ELR (cell line): ENCODE measurements at places on chromosomes 12 and 14.

DNA sequence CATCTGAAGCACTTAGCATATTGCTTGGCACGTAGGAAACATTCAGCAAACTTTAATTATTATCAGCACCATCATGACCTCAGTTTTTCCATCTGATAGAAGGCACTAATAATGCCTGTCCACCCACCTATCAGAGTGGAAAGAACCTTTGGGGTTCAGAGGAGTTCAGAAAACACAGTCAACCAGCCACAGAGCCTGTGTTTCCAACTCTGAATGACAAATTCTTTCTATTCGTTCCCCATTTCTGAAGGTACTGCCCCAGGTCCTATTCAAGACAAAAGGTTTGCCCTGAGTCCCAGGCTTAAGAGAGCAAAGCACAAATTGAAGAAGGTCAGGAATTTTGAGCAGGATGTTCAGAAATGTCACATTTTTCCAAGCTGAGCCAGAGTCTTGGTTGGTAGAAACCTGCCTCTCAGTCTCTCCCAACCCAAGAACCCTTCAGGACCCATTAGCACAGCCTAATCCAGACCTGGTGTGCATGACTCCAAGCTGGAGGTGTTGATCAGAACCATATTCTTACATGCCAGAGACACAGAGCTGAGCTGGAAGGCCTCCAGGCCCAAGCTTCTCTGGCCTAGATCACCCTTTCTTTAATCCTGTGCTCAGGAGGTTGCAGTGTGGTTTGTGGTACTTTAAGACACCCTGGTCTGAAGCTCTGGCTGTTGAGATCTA, 114.4 kb downstream of the TBX5 start:
- no peak for DNase-seq

GRCh38 chr12:92149563-92149962, 3.9 kb upstream of the BTG1 start:
- no peak for DNase-seq

DNA sequence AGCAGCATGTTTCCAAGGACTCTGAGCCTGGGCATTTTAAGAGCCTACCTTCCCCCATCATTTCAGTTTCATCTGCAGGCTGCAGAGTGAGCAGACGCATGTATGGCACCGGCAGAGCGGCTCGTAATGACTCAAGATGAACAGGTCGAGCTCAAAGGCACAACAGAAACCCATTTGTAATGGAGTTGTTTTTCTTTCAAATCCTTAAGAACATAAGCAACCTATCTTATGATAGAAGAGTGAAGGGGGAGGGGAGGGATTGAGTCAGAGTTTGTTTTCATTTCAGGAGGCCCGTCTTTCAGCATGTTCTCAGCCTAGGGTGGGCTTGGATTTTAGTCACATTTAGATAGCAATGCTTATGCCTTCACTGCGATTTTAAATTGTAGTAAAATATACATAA, 54.9 kb upstream of the CISTR start:
- DNase-seq: peak; percentile 72

GRCh38 chr14:24607635-24608514, 1.6 kb downstream of the GZMH start:
- no peak for DNase-seq

DNA sequence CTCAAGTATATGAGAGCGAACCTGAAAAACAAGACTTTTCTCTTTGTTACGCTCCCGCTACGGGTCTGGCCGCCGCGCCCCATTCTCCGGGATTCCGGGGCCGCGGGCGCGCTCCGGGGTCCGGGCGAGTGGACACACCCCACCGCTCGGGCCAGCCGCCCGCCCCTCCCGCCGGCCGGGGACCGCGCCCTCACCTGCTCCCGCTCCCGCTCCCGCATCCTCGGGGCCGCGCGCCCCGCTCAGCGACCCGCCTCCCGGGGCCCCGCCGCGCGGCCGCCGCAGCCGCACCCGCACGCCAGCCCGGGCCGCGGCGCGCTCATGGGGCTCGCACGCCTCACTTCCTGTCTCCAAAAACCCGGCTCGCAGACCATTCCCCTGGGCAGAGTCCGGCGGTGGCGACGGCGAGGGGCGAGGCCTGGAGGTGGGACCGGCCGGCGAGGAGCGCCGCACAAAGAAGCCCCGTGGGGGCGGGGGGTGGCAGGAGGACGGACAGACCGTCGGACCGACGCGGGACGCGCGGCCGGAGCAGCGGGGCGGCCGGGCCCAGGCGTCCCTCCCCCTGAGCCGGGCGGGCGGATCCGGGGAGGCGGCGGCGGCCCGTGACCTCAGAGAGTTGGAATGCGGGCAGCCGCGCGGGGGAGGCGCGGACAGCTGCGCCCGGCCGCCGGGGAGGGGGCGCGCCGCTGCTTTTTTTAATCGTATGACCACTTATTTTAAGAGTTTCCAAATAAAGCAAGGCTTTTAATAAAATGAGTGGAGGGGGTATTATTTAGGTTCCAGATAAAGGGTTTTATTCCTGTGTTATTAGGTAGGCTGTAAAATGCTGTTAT, at the start of gene PTPN21:
Gene PTPN21 (minus strand): TSS at position 551 of the 830 bp plus-strand sequence. CDS start 4,590 bp downstream, outside the sequence.
- peak; percentile 81 for DNase-seq

- DNase-seq: peak; percentile 81
These were observed 67.3 kb upstream of the STK38L start for GRCh38 chr12:27176765-27177164.

- DNase-seq: no peak
These were observed 355.4 kb upstream of the FAR2 start for GRCh38 chr12:28793581-28794151.

- no peak for DNase-seq
These were observed 12.4 kb downstream of the PAPLN start for GRCh38 chr14:73249564-73250316.

DNA sequence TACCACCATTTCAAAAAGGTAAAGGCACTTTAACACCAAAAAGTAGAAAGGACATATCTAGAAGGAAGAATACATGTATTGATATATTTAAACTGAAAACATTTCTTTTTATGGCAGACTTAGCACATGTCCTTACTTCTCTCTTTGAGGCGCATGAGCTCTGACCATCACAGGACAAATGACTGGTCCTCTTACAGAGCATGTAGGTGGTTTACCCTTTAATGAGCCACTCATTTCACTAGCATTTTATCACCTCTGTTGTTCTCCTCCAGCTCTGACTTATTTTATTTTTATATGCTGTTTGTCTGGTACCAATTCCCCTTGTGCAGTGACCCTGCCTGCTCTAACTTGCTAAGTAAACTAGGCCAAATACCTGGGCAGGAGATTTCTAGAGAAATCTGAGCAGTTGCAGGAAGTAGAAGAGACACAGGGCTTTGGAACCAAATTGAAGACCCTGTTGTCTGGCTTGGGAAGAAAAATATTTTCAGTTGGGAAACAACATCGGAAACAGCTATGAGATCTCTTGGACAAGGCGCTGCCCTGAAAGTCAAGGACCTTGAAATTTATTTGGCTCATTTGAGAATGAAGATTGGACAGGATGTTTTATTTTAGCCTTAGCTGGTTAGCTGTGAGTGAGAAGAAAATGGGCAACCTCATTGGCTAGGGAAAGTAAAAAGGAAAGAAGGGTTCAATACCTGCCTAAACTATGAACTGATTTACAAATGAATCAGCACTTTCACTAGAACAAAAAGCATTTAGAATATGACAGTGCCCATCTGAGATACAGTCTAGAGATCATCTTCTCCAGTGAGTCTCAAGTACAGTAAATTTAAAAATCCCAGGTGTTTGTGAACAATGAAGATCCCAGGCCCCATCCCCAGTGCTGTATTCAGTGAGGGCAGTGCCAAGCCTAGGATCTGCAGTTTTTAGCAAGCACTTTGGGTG, 374.4 kb downstream of the ZFP36L1 start:
- no peak for DNase-seq

DNA sequence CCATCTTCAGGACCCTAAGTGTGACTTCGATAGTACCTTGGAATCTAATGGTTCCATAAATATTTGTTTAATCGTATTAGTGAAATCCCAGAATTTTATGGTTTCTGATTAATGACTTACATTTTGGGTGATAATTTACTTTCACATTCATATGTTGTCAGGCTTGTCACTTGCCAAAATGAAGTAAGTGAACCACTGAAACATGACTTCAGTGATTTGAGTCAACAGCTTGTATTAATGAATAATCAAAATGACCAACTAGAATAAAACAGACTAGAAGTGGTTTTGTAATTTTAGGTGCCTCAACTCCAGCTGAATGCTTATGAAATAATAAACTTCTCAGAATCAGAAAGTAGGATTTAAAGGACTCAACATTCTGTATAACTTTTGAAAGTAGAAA, 517.1 kb downstream of the PRKD1 start:
- no peak for DNase-seq

- no peak for DNase-seq
These were observed 3.2 kb upstream of the C12orf42 start for GRCh38 chr12:103498990-103499389.

DNA sequence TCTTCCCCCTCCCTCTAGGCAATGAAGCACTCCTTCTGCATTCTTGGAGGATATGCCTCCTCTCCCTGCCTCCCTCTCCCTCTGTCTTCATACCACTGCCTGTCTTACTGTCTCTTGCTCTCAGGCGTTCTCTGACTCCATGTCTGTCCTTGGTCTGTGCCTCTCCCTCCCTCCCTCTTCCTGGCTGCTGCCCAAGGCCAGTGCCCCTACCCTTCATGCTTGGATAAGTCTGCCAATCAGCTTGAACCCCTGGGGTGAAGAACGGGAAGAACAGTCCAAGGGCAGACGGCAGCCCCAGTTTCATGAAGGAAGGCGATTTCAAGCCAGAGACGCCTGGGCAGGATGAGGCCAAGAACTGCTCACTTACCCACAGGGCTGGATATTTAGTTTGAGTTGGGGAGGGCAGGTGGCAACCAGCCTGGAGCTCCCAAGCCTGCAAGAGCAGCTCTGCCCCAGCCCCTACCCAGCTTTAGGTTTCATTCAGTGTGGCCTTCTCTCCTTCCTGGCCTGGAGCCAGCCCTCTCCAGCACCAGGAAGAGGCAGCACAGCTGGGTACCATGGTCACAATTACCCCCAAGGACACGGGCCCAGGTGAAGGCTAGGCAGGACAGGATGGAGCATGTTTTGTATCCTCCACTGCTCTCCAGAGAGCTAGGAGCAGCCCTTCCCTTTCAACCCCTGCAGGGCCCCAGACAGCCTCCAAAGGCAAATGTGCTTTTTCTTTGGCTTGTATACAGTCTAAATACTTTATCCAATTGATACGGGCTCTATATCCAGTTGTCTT, 35.8 kb upstream of the LTBP2 start:
- no peak for DNase-seq

GRCh38 chr14:59221568-59221967, 33.1 kb downstream of the DAAM1 start:
- no peak for DNase-seq

DNA sequence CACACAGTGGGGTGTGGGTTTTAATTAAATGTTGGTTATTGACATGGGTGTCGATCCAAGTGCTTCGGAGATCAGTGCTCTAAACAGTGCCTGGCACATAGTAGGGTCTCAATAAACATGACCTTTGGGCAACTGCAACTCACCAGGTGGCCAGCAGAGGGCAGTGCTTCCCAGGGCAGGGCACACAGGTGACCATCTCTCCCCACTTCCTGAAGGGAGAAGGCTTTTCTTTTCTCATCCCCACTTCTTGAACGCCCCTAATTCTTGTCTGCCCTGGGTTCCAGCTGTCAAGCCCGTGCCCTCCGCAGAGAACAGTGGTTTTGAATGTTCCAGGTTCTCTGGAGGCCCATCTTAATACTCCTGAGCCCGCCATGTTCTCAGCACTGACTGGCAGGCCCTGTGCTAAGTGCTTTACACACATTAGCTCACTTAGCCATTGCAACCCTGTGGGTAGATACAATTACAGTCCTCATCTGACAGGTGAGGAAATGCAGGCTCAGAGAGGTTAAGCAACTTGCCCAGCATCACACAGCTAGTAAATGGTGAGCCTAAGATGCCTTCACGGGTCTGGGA, 16.3 kb downstream of the RAPGEF3 start:
- DNase-seq: peak; percentile 58

DNA sequence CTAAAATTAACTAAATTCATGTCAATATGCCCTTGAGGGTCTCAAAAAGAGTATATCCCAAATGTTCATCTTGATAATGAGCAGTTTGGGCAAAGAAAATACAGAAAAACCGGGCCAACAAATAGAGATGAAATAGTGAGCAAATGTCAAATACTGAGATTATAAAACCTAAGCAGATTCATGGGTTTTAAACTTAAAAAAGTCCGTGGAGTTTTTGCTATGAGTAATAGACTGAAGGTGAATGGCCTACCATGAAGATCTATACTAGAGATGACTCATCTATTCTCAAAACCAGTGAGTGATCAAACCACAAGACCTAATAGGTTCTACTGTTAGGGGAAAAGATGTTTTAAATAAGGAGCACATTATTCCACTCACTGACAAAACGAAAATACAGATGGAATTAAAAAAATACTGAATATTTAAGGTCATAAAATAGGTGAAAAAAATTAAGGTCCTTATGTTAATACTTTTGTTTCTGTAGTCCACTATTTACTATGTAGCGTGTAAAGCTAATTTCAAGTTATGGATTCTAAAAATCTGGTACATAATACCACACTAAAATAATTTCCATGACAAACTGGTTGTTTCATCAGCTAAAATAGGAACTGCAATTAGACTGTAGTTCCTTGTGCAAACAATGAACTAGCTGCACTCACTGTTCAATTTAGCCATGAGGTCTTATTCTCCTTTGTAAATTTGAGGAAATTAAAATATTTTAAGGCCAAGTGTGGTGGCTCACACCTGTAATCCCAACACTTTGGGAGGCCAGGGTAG, 5.0 kb downstream of the HNRNPC start:
- peak; percentile 94 for DNase-seq

GRCh38 chr14:102779574-102780315, 2.5 kb downstream of the TRAF3 start:
- no peak for DNase-seq

DNA sequence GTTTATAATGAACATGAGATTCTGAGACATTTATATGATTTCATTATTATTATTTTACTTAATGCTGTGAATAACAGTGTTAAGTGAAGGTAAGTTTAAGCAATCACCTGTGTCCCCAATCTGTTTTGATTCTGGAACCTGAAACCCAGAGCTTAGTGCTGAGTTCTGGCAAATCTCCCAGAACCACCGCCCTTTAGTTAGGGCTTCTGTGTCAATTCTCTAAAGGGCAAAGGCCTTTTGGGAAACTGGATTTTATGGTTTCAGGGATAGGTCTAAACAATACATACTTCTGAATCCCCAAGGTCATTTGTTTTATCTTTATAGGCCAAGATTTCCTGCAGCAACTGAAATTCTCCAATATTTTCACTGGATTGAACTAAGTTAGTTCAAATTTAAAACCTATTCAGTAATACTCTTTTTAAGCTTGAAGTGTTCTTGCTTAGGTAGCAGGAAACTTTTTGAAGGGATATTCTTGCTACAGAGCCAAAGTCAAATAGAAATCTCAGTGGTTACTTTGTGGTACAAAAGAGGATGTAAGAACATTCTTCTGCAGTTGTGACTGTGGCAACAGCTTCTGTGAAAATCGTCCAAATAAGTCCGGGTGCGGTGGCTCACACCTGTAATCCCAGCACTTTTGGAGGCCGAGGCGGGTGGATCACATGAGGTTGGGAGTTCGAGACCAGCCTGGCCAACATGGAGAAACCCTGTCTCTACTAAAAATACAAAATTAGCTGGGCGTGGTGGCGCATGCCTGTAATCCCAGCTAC, 10.0 kb upstream of the PKP2 start:
- no peak for DNase-seq

DNA sequence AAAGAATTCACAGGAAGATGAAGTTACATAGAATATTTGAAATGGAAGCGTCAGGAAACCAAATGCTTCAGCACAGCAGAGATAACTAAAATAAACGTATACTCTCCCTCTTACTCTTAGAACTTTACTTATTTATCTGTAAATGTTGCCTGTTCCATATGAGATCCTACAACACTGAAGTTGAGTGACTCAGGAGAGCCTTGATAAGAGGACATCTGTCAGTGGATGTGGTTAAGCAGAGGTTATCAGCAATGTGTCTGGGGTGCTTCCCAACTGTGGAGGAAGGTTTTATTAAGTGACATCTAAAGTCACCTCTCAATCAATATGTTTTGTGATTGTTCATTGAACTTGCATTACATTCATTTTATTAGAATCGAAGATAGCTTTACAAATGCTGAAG, 81.9 kb downstream of the NEDD1 start:
- no peak for DNase-seq
